ENCODE measurements at places on chromosomes 6 and 20. TPM values are rescaled to one million over a fixed set of nuclear protein-coding genes. Genes with fewer than 3 reads are reported as not detected.

GRCh38 chr6:150200428-150201100 lies 57.7 kb downstream of the PPP1R14C start:
- no peak for DNase-seq

DNA sequence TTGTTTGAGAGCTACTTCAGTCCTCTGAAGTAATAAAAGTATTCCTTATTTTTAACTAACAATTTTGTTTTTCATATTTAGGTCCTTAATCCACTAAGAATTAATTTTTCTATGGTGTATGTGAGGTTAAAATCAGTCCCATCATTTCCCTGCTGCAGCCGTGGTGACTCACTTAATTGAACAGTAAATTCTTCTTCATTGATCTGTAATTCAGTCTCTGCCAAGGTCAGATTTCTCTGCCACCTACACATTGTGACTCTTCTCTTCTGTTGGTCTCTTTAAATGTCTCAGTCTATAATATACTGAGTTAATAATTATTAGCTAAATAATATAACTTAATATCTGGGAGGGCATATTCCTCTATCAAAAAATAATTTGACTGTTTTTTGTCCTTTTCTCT lies 262.3 kb downstream of the UTRN start:
- DNase-seq: no peak

DNA sequence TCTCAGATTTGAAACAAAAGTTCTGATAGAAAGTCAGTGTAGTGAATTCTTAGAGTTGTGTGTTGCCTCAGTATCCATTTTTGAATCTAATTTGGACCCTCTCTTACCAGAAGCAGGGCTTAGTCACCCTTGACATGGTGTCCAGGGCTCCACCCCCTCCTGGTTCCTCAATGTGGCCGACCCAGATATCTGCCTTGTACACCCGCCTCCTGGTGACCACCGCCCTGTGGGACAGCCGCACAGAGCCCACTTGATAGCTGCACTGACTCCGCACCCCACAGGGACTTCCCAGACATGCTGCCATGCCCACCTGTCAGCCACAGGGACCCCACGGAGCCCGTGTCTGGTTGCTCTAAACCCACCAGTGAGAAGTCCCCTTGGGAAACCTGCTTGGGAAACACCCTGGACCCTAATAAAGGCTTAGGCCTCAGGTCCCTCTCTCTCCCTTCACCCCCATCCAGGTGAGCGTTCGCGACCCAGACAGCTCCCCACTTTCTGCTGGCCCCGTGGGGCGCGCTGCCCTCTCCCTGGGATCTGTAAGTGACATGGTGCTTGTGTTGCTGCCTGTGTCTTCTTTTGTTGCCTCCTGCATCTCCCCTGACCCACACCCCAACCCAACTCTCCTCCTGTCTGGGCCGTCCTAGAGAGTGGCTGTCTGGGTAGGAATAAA lies 47.2 kb upstream of the SYNDIG1 start:
- no peak for DNase-seq

GRCh38 chr6:27765028-27765590 lies 147.1 kb downstream of the OR2B2 start:
- no peak for DNase-seq

- DNase-seq: no peak
These were observed 70.6 kb downstream of the FARS2 start for GRCh38 chr6:5331845-5332442.

DNA sequence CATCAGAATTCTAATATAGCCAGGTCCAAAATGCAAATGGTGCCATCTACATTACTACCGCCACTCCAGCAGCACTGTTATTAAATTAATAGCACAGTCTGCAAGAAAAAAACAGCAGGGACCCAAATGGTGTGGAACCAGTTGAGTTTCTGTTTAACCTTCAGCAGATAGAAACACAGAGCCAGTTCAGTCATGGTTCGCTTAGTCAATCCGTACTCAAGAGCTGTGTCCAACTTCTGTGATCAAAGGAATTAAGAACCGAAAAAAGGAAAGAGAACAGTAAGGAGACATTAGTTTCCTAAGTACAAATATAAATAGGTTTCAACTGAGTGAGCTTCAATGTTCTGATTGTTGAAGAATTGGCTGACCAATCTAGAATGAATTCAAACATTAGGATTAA lies 107.7 kb downstream of the TRDN start:
- no peak for DNase-seq

Gene HSPA12B
- not detected for total RNA-seq

Gene MEI4
- not detected for total RNA-seq

Measured in bronchial epithelial cell (primary cell).